ENCODE measurements at places on chromosomes 2 and 18. TPM values are rescaled to one million over a fixed set of nuclear protein-coding genes. Genes with fewer than 3 reads are reported as not detected.

TCF7L1 gene
- polyA plus RNA-seq, result 1.9 TPM

GPR39 gene
- 1.00 TPM for polyA plus RNA-seq

GRCh38 chr2:36512705-36513104 is 85.3 kb downstream of the FEZ2 start:
- DNase-seq, result peak; percentile 26

DNA sequence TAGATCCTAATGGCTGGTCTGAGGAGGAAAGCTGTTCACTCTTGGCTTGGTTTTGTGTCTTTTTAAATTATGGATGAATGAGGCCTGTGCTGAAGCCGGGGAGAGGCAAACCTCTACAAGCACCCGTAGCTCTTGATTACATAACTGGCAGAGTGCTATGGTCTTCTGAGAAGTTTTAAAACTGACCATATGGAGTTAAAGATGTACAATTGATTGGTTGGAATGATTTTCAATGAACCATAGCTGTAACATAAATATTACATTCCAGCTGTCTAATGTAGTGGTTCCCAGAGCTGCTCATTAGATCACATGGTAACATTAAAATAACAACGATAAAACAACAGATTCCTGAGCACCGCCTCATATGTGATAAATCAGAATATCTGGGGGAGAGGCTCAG is 71.1 kb upstream of the MAP4K3 start:
- DNase-seq, result peak; percentile 84

DNA sequence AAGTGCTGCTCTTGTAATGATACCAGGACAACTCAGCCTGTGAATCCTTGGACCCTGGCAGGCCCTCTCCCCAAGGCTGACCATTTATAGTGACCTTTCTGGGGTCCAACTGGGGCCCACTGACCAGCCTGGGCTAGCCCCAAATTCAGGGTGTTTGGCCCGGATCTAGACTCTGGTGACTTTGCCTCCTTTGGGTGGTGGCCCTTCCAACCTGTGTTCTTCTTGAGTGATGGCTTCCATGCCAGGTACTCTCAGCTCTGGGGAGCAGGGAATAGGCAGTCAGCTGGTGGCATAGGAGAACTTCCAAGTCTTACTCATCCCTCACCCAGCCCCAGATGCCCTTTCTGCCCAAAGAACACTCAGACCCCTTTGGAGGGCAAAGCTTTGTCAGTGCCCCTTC is 10.3 kb downstream of the MYO7B start:
- no peak for DNase-seq

- peak; percentile 26 for DNase-seq
These were observed 60.7 kb downstream of the TET3 start for GRCh38 chr2:74045454-74045853.

DNA sequence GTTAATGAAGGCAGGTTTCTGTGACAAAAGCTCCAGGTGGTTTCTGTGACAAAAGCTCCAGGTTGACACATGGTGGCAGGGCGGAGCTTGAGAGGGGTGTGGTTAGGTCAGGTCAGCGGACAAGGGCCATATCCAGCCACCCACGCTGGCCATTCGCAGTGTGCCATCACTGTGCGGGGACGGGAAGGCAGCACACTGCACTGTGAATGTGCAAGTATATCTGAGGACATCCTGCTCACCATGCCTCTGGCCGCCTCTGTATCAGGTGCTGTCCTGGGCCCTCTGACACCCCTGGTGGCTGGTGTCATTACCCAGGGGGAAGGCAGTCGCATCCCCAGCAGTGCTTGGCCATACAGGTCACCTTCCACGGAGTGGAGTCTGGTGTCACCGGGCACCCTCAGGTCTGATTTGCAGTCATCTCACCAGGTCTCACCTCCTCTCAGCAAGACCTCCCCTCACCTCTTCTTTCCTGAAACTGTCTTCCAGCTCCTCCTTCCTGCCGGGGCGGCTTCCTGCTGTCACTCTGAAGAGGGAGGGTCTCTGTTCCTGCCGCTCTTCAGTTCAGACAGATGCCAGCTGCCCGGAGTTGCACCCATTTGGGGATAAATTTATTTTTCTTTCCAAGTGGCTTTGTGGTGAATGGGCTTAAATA is 34.9 kb downstream of the CTIF start:
- DNase-seq, result no peak

DNA sequence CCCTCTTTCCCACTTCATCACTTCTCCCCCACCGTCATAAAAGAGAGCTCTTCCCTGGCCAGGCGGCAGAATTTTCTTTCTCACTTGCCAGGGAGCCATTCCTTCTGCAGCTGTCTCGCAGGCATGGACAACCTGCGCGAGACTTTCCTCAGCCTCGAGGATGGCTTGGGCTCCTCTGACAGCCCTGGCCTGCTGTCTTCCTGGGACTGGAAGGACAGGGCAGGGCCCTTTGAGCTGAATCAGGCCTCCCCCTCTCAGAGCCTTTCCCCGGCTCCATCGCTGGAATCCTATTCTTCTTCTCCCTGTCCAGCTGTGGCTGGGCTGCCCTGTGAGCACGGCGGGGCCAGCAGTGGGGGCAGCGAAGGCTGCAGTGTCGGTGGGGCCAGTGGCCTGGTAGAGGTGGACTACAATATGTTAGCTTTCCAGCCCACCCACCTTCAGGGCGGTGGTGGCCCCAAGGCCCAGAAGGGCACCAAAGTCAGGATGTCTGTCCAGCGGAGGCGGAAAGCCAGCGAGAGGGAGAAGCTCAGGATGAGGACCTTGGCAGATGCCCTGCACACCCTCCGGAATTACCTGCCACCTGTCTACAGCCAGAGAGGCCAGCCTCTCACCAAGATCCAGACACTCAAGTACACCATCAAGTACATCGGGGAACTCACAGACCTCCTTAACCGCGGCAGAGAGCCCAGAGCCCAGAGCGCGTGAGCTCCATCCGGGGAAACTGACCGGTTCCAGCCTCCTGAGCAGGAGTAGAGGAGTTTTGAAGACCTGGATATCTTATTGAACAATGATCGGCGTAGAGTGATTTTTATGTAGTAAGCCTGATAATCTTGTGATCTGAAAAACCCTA is at the start of gene MSGN1:
Gene MSGN1 (plus strand): TSS at position 65 of the 850 bp plus-strand sequence. CDS start 59 bp downstream, at position 124.
- no peak for DNase-seq

DNA sequence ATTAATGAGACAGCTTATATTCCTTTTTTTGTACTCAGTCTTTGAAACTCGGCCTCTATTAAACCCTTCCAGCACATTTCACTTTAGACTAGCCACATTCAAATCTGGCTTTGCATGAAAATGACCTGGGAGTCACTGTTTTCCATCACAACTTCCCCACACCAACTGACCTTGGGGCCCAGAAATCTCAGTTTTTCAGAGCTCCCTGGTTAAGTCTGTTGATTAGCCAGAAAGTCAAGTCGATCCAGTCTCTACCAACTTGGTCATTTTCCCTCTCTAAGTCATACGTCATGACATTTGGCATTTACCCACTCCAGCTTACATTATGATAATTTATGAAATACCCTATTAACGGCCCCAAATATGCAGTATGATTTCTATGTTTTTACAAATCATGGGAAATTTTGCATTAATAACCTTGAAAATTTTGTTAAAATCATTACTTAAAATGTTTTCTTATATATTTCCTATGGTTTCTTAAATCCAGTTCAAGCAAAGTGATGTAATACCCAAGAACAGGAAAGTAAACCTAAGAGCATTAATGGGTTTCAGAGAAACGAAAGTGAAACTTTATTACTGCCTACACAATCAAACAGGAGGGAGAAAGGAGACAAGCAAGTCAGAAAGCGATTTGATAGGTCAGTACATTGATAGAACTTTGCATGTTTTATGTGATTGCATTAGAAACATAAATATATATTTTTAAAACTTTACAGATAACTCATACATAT is 77.1 kb downstream of the SPATS2L start:
- peak; percentile 77 for DNase-seq

DNA sequence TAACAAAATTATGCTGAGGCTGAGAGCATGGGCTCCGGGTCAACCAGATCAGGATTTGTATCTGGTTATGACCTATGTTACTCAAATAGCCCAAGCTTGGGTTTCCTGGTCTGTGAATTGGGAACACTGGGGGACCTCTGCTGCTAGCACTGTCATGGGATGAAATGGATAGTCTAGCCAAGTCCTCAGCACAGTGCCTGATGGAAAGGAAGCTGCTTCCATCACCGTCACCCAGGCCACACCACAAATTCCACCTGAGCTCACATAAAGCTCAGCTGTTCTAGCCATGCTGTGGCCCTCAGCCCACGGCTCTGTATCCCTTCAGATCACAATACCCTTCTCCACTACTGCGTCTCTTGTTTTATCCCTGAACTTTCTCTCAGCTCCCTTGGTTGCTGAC is 179.6 kb upstream of the SP5 start:
- no peak for DNase-seq

GRCh38 chr2:235605312-235606003 is 111.6 kb downstream of the AGAP1 start:
- peak; percentile 95 for DNase-seq

- no peak for DNase-seq
These were observed 42.4 kb downstream of the ASXL2 start for GRCh38 chr2:25835906-25836305.

DNA sequence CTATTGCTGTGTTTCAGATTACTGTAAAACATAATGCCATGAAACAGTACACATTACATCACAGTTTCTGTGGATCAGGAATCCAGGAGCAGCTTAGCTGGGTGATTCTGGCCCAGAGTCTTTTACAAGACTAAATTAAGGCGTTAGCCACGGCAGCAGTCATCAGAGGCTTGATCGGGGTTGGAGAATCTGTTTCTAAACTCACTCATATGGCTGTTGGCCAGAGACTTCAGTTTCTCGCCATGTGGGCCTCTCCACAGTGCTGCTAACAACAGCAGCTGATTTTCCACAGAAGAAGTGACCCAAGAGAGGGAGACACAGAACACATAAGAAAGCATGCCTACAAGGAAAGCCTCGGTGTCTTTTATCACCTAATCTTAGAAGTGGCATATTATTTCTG is 89.2 kb upstream of the MYO3B start:
- DNase-seq, result peak; percentile 19

DNA sequence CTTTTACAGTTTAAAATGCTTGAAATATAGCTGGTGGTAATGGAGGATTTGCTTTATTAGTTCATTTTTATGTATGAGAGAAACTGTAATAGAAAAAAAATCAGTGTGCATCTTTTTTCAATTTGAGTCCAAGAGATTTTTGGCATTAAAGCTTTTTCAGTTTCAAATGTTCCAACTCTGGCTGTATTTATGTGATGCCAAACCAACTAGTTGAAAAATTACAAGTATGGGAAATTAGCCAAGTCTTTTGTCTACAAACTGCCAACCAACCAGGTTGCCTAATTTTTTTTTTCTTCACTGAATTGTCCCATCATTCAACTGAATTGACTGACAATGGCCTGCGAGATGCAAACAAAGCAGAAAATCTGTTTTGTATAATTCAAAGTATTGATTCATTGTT is 95.7 kb downstream of the ICOS start:
- no peak for DNase-seq
